ENCODE measurements at places on chromosomes 5 and 9.

DNA sequence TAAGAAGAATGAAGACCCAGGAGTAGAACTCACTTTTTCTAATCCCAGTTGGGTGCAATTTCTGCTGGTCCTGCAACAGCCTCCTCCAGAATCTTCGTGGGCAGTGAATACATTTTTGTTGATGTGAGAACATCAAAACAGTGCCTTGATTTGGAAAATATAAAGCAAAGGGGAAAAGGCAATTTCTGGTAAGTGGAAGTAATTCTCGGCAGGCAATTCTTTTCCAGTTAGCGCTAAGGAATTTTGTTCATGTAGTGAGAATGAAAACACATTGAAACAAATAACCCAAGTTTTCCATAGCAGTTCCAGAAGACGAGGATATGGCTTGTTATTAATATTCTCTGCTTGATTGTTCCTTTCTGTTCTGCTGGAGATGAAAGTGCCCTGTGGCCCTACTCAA lies 178.7 kb downstream of the SPATA31D1 start:
- DNase-seq: no peak

DNA sequence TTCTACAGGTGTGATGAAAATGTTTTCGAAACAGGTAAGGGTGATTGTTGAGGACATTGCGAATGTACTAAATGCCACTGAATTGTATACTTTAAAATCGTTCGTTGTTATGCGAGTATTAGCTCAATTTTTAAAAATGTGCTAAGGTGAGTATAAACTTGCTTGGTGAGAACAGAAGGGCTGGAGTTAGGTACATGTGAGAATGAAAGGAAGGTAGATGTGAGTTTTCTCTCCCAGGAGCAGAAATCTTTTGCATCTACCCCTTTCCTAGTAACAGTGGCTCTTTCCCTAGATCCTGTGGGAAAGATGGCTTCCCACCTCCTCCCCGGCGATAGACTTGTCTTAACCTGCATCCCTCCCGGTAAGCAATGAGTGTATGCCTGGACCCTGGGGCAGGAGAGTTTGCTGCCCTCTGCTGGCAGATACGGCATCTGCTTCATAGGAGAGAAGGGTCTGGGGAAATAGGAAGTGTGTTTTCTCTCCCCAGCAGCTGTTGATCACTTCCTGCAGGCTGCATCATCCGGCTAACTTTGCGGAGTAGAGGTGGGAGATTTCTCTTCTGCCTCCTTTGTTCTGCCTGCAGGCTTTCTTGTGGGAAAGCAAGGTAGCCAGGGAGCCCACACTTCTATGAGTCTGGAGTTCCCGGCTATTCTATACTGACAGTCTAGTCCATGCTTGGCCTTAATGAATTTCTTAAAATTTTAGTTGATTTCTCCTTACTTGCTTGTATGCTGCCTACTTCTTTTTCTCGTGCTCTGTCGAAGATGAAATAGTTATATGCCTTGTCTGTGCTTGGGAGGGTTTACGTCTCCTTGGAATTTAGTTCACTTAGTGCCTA lies 373.3 kb upstream of the SEMA6A start:
- peak; percentile 66 for DNase-seq

GRCh38 chr5:96023518-96023917 lies 61.9 kb upstream of the ELL2 start:
- no peak for DNase-seq

DNA sequence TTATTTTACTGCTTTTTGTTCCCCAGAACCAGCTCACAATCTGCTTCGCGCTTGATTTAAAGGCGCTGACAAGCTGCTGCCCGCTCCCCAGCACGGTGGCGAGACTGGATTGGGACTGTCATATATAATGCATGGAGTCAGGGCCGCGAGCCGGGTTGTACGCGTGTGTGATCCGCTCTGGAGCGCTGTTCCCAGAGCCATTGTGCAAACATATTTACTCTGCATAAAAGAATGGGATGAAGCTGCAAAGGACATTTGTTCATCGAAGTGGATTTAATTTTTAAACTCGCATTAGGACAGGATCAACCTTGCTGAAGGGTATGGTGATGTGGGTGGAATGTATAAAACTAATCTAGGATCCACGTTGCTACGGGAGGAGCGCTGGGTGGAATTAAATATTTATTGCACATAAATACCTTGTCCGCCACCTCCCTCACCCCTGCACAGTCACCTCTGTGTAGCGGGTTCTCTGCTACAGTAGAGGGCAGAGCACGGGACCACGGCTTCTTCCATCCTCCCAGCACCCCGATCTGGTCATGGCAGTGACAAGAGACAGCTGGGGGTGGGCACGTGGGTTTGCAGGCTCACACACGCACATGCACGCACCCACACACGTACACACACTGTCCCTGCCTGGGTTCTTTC lies 18.1 kb upstream of the FCN1 start:
- no peak for DNase-seq

GRCh38 chr9:31210978-31211570 lies 1173.4 kb upstream of the ACO1 start:
- no peak for DNase-seq

- no peak for DNase-seq
Measured at GRCh38 chr5:141492168-141492885, 3.4 kb downstream of the PCDHGC5 start.

- DNase-seq: no peak
Measured at GRCh38 chr5:179836225-179837019, 15.7 kb downstream of the SQSTM1 start.

GRCh38 chr9:91150998-91151717 lies 210.6 kb downstream of the AUH start:
- no peak for DNase-seq

GRCh38 chr5:163916376-163916775 lies 411.0 kb downstream of the MAT2B start:
- DNase-seq: no peak

DNA sequence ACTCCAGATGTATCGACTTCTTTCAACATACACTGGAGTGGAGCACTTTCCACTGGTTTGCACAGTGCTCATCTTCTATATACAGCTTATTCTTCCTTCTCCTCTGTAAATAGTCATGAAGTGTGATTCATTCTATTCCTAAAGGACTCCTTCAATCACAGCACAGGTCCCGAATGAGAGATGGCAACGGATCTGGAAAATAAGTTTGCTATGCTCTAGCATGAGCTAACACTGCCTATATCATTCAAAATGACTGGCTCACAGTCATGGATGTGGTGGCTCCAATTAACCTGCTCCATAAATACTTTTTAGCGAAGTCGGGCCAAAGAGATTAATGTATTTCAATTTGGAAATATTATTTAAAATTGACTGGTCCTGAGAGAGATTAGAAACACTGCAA lies 272.1 kb upstream of the CDH6 start:
- DNase-seq: no peak

GRCh38 chr5:179246227-179246626 lies 99.0 kb downstream of the ADAMTS2 start:
- DNase-seq: no peak

- DNase-seq: no peak
Measured at GRCh38 chr5:126871441-126871840, 94.5 kb downstream of the LMNB1 start.

DNA sequence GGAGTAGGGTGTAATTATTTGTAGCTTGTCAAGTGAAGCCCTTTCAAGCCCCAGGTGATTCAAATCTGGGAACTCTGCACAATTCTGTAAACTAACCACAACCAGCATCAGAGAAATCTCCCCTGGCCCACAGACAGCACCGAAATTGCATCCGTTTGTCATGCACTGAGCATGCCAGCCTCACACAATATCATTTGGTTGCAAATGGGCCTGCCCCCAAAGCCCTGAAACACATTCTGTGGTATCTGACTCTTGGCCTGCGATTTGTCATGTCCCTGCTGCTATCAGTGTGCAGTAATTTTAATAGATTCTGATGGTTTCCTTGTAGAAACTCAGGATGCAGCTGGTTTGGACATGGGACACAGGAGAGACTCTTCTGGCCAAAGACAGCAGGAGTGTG lies 35.3 kb downstream of the SNX24 start:
- no peak for DNase-seq
